NCI-H1048 (cell line): ENCODE measurements at places on chromosomes 5 and 9.

DNA sequence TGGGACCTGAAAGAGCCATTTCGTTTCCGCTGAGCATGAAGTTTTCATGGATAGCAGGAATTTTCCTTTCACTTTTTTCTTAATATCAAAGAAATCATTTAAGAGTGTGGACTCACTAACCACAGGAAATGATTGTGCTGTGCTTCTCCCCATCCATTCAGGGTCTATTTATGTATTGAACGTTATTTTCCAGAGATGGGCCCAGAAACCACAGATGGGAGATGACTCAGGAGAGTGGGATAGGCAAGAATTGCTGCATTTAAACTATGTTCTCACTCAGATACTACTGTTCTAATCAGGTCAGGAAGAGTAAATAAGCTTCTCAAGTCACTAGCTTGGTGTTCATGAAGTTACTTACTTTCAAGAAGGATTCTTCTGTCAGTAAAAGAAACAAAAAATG is 763.8 kb downstream of the DTWD2 start:
- no peak for DNase-seq

GRCh38 chr9:127809002-127809539 is 6.4 kb downstream of the FPGS start:
- no peak for DNase-seq

DNA sequence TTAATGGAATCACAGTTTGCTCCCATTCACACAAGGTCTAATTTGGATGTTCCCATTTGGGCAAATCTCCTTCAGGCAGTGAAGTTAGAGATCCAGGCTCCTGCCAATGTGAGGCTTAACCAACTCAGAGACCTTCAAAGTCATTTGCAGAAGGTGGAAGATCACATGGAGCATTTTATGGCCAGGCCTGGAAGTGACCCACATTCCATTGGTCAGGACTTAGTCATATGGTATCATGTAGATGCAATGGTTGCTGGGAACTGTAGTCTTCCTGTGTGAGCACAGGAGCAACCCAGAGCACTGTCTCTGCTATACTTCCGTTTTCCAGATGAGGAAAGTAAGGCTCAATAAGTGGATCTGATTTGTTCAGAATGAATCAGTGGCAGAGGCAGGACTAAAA is 292.7 kb upstream of the SMARCA2 start:
- DNase-seq, result peak; percentile 46

DNA sequence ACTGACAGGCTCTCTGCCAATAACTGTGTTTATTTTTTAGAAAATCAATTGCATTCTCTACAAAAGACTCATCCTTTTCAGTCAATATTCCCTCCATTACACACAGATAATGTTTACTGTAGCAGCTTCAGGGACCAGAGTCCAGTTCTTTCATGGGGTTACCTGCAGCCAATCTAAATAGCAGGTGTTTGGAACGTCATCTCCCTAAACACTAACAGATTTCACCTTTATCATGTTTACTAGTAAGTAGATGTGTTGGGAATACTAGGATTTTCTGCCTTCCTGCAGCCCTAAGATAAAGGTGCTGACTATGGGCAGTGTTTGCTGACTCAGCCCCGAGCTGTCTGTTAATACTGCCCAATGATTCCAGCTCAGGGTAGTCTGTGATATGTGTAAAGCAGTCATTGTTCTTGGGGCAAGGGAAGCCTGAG is 447.0 kb downstream of the KIF4B start:
- no peak for DNase-seq

DNA sequence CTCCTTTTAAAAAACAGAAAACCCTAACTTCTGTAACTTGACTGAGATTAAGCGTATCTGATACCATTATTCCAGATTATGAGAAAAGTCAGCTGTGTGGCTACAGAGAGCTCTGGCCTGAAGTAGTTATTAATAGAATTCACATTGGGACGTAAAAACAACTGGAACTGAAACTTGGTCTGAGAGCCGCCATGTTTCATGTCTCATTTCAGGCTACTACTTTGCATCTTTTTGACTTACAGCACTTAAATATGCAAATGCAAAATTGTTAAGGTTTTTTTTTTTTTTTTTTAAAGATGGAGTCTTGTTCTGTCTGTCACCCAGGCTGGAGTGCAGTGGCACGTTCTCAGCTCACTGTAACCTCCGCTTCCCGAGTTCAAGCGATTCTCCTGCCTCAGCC is 25.2 kb downstream of the MAP3K1 start:
- peak; percentile 41 for DNase-seq

DNA sequence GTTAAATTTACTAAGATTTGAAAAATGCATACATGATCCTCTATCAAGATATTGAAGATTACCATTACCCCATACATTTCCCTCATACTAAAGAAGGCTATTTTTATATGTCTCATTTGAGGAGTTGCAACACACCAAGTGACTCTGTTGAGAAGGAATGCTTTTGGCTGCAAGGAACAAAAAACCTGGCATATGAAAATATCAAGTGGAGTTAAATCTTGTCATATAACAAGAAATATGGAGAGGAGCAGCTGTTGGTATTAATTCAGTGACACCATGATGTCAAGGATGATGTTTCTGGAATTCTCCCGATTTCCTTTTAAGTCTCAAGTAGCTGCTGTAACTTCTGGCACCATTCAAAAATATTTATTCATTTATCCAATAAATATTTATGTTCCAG is 193.8 kb downstream of the CSNK1G3 start:
- DNase-seq, result no peak

GRCh38 chr9:81671880-81672280 is 17.5 kb downstream of the TLE1 start:
- no peak for DNase-seq

GRCh38 chr9:134591573-134591981 is 50.0 kb upstream of the COL5A1 start:
- DNase-seq, result no peak

GRCh38 chr5:43802119-43802518 is 199.1 kb downstream of the NNT start:
- DNase-seq, result no peak

DNA sequence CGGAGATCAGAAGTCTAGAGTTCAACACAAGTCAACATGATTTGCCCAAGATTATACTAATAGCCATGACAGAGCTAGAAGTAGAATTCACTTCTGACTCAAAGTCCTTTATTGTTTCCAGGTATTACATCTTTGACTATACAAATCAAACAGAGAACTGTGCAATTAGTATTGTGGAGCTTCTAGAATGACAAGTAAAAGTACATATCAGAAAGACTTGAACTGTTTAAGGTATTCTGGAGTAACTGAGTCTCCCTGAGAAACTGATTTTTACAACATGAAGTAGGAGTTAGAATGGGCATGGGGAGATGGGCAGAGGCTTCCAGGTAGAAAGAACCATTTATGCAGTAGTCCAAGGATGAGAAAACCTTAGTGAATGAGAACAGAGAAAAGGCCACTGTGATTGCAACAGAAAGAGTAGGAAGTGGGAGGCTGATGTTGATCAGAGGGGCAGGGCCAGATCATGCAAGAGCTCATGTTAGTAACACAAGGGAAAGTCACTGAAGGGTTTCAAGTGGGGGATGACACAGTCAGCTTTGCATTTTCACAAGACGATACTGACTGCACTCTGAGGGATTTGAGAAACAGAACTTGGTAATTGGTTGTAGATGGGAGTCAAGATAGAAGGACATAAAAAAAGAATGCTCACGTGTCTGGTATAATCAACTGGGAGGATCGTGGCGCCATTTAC is 280.7 kb downstream of the RFX3 start:
- DNase-seq, result no peak

- DNase-seq, result no peak
Measured at GRCh38 chr5:34511063-34511462, 145.1 kb upstream of the RAI14 start.

DNA sequence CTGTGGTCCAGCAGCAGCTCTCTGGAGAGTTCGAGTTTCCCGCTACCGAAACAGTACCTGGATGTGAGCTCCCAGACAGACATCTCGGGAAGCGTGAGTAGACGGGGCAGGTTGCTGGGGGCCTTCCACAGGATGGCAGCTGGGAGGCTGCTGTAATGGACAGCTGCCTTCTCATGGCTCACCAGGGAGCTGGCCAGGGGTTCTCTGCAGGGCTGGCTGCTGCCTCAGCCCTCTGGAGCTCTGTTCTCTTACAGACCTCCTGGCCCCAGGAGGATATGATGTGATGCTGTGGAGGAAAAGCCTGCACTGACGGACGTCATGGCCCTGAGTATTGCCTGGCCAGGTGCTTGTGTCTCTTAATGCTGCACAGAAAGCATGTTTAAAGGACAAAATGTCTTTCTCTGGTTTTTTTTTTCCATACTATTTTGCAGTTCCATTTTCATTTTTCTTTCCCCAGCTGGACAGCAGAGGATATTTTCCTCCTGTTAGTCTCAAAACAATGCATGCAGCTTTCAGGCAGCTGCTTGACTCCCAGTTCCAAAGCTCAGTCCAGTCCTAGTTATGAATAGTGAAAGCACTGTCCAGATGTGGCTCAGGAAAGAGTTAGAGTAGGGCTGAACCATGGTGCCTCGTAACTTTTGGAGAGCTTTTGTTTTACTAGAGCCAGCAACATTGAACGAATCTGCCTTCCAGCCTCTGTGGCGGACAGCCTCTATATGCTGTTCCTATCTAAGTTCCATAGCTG is 77.5 kb upstream of the RARS1 start:
- DNase-seq, result no peak

- no peak for DNase-seq
Measured at GRCh38 chr5:68463606-68464005, 248.1 kb downstream of the PIK3R1 start.

- no peak for DNase-seq
Measured at GRCh38 chr9:38393128-38393796, 760 bp downstream of the ALDH1B1 start.

GRCh38 chr5:130331332-130331731 is 427.1 kb downstream of the CHSY3 start:
- DNase-seq, result no peak

DNA sequence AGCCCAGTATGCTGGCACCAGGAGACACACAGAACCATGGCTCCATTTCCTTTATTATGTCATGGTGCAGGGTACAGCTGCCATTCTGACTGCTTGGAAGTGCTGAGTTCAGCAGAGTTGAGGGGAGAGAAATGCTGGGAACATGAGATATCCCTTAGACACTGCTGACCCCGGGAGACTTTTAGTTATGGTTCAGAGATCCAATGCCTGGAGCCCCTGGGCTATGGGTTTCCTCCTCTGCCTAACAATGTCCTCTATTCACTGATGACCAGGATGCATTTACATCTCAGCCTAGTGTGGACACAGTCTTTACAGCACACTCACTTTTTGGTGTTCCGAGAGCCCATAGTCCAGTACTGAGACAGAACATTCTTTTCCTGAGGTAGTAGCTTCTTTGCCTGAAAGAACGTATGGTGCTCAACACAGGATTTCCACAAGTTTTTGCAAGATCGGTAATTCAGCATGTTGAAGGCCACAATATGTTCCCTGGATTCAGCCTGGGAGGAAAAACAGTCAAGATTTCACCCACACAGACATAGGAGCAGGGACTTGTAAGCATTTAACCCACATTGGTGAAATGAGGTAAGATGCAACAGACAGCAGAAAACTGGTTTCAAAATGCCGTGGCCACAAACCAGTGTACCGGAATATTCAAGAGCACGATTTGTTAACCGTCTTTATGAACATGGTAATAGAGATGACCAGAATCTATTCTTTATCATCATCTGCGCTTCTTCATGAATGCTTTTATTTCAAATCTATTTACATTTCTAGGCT is 71.3 kb downstream of the PTPN3 start:
- no peak for DNase-seq

GRCh38 chr5:159951834-159952233 is 35.6 kb downstream of the ADRA1B start:
- no peak for DNase-seq

DNA sequence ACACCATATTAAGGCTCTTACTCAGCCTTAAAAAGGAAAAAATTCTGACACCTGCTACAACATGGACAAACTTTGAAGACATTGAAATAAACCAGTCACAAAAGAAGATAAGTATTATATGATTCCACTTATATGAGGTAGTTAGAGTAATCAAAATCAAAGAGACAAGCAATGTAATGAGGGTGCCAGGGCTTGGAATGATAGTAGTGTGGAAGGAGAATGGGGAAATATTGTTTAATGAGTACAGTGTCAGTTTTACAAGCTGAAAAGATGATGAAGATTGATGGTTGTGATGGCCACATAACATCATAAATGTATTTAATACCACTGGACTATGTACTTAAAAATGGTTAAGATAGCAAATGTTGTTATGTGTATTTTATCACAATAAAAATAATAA is 485.7 kb downstream of the SPATA31D1 start:
- no peak for DNase-seq

- no peak for DNase-seq
Measured at GRCh38 chr9:112654282-112654681, 63.6 kb downstream of the INIP start.

- no peak for DNase-seq
Measured at GRCh38 chr9:32171339-32171738, 213.1 kb upstream of the ACO1 start.

GRCh38 chr5:107342371-107342770 is 328.4 kb downstream of the EFNA5 start:
- DNase-seq, result no peak

DNA sequence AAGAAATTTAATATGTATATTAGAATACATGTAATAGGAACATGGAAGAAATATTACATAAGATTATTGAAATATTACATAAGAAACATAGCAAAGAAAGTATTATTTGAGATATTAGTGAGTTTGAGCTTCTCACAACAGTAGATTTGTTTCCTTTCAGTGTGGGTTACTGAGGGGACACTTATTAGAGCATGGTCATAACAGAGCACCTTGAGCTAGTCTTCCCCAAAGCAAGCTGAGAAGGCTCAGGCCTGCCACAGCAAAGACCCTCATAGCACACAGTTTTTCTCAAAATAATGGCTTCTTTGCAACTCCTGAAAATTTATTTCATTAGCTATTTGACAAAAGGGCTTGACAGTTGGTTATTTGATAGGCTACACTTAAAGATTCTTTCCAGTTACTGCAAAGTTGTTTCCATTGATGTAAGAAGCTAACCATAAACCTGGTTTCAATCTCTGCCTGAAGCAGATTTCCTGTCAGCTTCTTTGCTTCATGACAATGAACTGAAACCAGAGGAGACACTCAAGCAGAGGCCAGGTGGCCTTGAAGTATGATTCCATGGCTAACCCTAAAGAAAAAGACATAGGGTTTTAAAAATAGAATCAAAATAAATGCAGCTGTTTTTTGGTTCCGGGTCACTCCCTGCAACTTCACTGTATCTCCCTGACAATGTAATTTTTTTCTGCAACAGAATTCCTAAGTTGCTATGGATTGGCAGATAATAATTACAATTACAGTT is 68.6 kb downstream of the ERMP1 start:
- no peak for DNase-seq

DNA sequence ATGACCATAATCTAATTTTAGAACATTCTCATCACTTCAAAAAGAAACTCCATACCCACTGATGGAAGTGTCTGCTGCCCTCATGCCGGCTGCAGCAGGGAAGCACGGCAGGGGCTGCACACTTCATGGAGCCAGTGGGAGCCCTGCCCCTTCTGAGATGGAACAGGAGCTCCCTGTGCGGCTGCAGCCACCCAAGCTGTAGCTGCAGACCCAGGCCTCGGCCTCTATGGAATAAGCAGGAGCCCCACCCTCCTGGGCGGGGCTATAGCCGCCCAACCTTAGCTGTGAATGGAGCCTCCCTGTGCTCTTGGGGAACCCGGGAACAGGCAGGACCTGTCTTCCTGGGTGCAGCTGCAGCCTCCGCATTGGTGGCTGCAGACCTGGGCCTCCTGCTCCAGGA is 128.5 kb downstream of the NUDT12 start:
- DNase-seq, result no peak
